ENCODE measurements at places on chromosomes 2 and 18. TPM values are rescaled to one million over a fixed set of nuclear protein-coding genes. Genes with fewer than 3 reads are reported as not detected.

The RASGRP3 gene
- total RNA-seq = 12.7 TPM

DNA sequence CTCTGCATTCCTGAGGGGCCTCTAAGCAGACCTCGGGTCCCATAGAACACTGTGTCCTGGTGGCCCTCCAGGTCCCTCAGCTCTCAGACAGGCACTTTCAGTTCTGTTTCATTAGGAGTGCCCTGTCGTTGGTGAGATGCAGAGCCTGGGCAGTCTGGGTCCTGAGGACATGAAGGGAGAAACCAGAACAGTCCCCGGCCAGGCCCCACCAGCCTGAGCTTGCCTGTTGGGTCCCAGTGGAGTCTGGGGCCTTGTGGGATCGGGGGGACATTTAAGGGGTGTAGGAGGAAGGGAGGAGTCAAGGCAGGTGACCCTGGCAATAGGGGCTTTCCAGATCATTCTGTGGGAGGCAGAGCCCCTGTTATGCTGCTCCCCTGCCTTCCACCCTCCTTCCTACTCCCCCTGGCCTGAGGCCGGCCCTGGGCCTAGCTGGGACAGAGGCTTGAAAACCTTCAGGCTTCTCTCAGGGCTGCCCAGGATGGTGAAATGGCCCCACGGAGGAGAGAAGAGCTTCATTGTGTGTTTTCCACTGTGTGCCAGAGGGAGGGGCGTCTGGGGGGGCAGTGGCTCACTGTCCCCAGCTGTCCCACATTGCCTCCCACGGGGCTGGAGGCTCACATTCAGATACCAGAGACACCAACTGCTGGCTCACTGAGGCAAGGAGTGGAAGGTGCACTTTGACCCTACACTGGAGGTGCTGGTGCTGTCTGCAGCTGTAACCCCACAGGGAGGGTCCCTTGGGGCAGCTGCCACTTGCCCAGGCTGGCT is 26.6 kb upstream of the CATIP start:
- H3K27me3 ChIP-seq = no peaks in the 10 kb centered on the region
- no peak for DNase-seq

DNA sequence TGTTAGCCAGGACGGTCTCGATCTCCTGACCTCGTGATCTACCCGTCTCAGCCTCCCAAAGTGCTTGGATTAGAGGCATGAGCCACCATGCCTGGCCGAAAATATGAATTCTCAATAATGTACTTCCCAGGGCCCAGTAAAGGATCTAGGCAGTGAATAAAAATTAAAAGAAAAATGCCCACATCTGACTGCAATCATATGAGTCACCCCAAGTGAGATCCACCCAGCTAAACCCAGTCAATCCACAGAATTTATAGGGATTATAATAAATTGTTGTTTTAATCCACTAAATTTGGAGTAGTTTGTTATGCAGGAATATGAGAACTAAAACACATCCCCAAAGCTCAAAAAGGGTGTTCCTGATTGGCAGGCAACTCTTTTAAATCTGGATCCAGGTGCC is 93.5 kb upstream of the STK39 start:
- H3K36me3 ChIP-seq = no peaks in the 10 kb centered on the region
- H3K4me1 ChIP-seq = no peaks in the 10 kb centered on the region
- no peaks in the 10 kb centered on the region for H3K27me3 ChIP-seq
- DNase-seq = no peak

The ITPRID2 gene
- 69.9 TPM for total RNA-seq

The ELOA2 gene
- not detected for total RNA-seq

- H3K27me3 ChIP-seq = no peaks in the 10 kb centered on the region
- H3K36me3 ChIP-seq = no peaks in the 10 kb centered on the region
- no peak overlapping the region for H3K4me3 ChIP-seq
- no peak overlapping the region for H3K27ac ChIP-seq
- H3K4me1 ChIP-seq = no peaks in the 10 kb centered on the region
These were observed 500.2 kb upstream of the SPRED2 start for GRCh38 chr2:65932571-65932970.

- H3K27ac ChIP-seq = no peak overlapping the region
- H3K36me3 ChIP-seq = no peaks in the 10 kb centered on the region
- no peaks in the 10 kb centered on the region for H3K4me1 ChIP-seq
These were observed 102.6 kb downstream of the MYO5B start for GRCh38 chr18:50092245-50092805.

DNA sequence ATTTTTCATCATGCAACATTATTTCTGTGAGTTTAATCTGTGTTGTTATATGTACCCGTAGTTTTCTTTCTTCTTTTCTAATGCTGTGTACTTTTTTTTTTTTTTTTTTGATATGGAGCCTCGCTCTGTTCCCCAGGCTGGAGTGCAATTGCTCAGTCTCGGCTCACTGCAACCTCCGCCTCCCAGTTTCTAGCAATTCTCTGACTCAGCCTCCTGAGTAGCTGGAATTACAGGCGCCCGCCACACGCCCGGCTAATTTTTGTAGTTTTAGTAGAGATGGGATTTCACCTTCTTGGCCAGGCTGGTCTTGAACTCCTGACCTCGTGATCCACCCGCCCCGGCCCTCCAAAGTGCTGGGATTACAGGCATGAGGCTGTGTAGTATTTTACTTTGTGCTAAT is 155.4 kb downstream of the GALR1 start:
- no peak for DNase-seq
- H3K27ac ChIP-seq = no peak overlapping the region
- H3K27me3 ChIP-seq = no peaks in the 10 kb centered on the region
- H3K4me1 ChIP-seq = no peaks in the 10 kb centered on the region
- H3K4me3 ChIP-seq = no peak overlapping the region

- H3K36me3 ChIP-seq = no peaks in the 10 kb centered on the region
- H3K4me1 ChIP-seq = no peaks in the 10 kb centered on the region
- H3K27ac ChIP-seq = no peak overlapping the region
- no peaks in the 10 kb centered on the region for H3K27me3 ChIP-seq
- DNase-seq = no peak
These were observed 43.8 kb downstream of the DCDC2C start for GRCh38 chr2:3747032-3747654.

The ANKRD30B gene
- 1.4 TPM for total RNA-seq
